ENCODE measurements at places on chromosomes 6 and 20. TPM values are rescaled to one million over a fixed set of nuclear protein-coding genes. Genes with fewer than 3 reads are reported as not detected.
A peak's percentile ranks its signal among the peaks of the same experiment; 100 is the strongest.

- no peaks in the 10 kb centered on the region for H3K36me3 ChIP-seq
- H3K4me3 ChIP-seq, result no peak overlapping the region
- no peak overlapping the region for H3K27ac ChIP-seq
- no peaks in the 10 kb centered on the region for H3K4me1 ChIP-seq
These were observed 174.7 kb downstream of the BMP7 start for GRCh38 chr20:57091748-57092111.

GRCh38 chr20:57612916-57613315 is 7.3 kb downstream of the ZBP1 start:
- no peak overlapping the region for H3K4me3 ChIP-seq
- H3K36me3 ChIP-seq, result no peaks in the 10 kb centered on the region
- H3K27me3 ChIP-seq, result no peaks in the 10 kb centered on the region
- no peak for DNase-seq

- no peaks in the 10 kb centered on the region for H3K36me3 ChIP-seq
- no peaks in the 10 kb centered on the region for H3K4me1 ChIP-seq
- H3K27ac ChIP-seq, result no peak overlapping the region
- H3K27me3 ChIP-seq, result no peaks in the 10 kb centered on the region
These were observed 627.9 kb downstream of the PRKN start for GRCh38 chr6:162099685-162100084.

GRCh38 chr6:150410906-150411305 is 42.1 kb downstream of the IYD start:
- H3K4me3 ChIP-seq, result no peak overlapping the region
- H3K27me3 ChIP-seq, result no peaks in the 10 kb centered on the region
- no peak overlapping the region for H3K27ac ChIP-seq
- peaks cover 9% of the 10 kb centered on the region for H3K4me1 ChIP-seq

DNA sequence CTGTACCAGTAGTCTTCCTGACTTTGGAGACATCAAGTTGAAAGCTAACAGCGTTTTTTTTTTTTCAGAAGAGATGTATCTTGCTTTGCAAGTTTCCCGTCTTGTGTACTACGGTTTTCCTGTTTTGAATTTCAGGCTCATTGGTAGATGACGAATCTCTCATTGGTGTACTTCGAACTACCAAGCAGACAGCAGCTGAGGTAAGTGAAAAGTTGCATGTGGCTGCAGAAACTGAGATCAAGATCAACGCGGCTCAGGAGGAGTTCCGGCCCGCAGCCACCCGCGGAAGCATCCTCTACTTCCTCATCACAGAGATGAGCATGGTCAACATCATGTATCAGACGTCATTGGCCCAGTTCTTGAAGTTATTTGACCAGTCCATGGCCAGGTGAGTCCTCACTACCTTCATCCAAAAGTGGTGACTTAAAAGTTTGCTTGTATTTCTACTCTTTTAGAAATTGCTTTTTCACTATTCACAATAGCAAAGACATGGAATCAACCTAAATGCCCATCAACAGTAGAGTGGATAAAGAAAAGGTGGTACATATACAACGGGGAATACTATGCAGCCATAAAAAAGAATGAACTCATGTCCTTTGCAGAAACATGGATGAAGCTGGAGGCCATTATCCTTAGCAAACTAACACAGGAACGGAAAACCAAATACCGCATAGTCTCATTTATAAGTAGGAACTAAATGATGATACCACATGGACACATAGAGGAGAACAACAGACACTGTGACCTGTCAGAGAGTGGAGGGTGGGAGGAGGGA is 110.6 kb upstream of the GLP1R start:
- H3K27me3 ChIP-seq, result no peaks in the 10 kb centered on the region
- H3K4me3 ChIP-seq, result no peak overlapping the region
- no peaks in the 10 kb centered on the region for H3K36me3 ChIP-seq
- H3K4me1 ChIP-seq, result no peaks in the 10 kb centered on the region
- DNase-seq, result no peak
- no peak overlapping the region for H3K27ac ChIP-seq

DNA sequence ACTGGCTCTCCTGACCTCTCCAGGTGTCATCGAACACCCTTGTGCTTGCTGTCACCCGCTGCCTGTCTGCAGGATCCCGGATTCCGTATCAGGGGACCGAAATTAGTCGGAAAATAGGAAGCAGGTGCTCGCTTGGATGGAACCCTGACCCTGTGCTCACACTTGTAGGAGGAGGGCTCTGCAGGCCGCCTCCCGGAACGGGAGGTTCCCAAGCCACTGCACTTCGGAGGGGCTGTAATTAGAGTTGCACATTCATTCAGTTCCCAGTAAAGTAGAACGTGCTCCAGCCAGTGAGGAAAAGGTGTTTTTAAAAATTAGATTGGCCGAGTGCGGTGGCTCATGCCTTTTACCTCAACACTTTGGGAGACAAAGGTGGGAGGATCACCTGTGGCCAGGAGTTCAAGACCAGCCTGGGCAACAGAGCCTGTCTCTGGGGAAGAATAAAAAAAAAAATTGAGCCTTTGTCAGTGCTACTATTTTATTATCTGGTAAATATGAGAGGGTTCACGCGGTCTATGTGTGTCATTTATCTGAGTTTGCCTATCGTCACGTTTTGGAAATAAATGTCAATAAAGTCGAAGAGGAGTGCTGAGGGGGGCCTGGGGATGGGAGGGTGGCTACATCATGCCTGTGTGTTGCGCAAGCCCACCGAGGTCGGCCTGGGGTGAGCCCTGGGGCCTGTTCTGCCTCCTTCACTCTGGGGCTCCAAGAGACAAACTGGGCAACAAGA is 1.5 kb upstream of the GMEB2 start:
- no peak for DNase-seq
- H3K27ac ChIP-seq, result no peak overlapping the region
- peaks cover 16% of the 10 kb centered on the region for H3K4me1 ChIP-seq
- no peaks in the 10 kb centered on the region for H3K27me3 ChIP-seq

- no peak overlapping the region for H3K4me3 ChIP-seq
- H3K36me3 ChIP-seq, result no peaks in the 10 kb centered on the region
- no peak for DNase-seq
These were observed 197.0 kb downstream of the BMP7 start for GRCh38 chr20:57069442-57069841.

GRCh38 chr6:156842598-156843250 is 65.5 kb downstream of the ARID1B start:
- peak overlapping the region; percentile 8 for H3K27ac ChIP-seq
- H3K36me3 ChIP-seq, result no peaks in the 10 kb centered on the region
- H3K27me3 ChIP-seq, result no peaks in the 10 kb centered on the region
- no peak for DNase-seq

GRCh38 chr20:14715400-14715799 is 378.0 kb upstream of the FLRT3 start:
- no peaks in the 10 kb centered on the region for H3K27me3 ChIP-seq
- DNase-seq, result no peak
- H3K4me3 ChIP-seq, result no peak overlapping the region
- peaks cover 45% of the 10 kb centered on the region for H3K4me1 ChIP-seq
- no peak overlapping the region for H3K27ac ChIP-seq

GRCh38 chr6:102853249-102853955 is 1459.9 kb downstream of the GRIK2 start:
- H3K4me3 ChIP-seq, result no peak overlapping the region
- no peaks in the 10 kb centered on the region for H3K36me3 ChIP-seq
- no peaks in the 10 kb centered on the region for H3K27me3 ChIP-seq
- DNase-seq, result peak; percentile 23
- no peak overlapping the region for H3K27ac ChIP-seq
- peaks cover 4% of the 10 kb centered on the region for H3K4me1 ChIP-seq

- peaks cover 13% of the 10 kb centered on the region for H3K4me1 ChIP-seq
- H3K27ac ChIP-seq, result peak overlapping the region; percentile 96
- DNase-seq, result peak; percentile 58
- peak overlapping the region; percentile 78 for H3K4me3 ChIP-seq
These were observed 1.1 kb upstream of the BEND3 start for GRCh38 chr6:107116328-107116892.

GRCh38 chr20:1673424-1673823 is 15.8 kb upstream of the SIRPG start:
- no peaks in the 10 kb centered on the region for H3K4me1 ChIP-seq
- DNase-seq, result no peak
- no peaks in the 10 kb centered on the region for H3K36me3 ChIP-seq
- H3K4me3 ChIP-seq, result no peak overlapping the region
- no peak overlapping the region for H3K27ac ChIP-seq

- H3K4me3 ChIP-seq, result no peak overlapping the region
- no peak for DNase-seq
- H3K36me3 ChIP-seq, result no peaks in the 10 kb centered on the region
- H3K27me3 ChIP-seq, result no peaks in the 10 kb centered on the region
These were observed 127.2 kb downstream of the FOXO3 start for GRCh38 chr6:108687921-108688320.

- H3K27me3 ChIP-seq, result no peaks in the 10 kb centered on the region
- DNase-seq, result peak; percentile 76
- H3K4me1 ChIP-seq, result peaks cover 39% of the 10 kb centered on the region
- H3K27ac ChIP-seq, result peak overlapping the region; percentile 88
- no peak overlapping the region for H3K4me3 ChIP-seq
- no peaks in the 10 kb centered on the region for H3K36me3 ChIP-seq
These were observed 94.0 kb upstream of the HIVEP1 start for GRCh38 chr6:11917951-11918738.

DNA sequence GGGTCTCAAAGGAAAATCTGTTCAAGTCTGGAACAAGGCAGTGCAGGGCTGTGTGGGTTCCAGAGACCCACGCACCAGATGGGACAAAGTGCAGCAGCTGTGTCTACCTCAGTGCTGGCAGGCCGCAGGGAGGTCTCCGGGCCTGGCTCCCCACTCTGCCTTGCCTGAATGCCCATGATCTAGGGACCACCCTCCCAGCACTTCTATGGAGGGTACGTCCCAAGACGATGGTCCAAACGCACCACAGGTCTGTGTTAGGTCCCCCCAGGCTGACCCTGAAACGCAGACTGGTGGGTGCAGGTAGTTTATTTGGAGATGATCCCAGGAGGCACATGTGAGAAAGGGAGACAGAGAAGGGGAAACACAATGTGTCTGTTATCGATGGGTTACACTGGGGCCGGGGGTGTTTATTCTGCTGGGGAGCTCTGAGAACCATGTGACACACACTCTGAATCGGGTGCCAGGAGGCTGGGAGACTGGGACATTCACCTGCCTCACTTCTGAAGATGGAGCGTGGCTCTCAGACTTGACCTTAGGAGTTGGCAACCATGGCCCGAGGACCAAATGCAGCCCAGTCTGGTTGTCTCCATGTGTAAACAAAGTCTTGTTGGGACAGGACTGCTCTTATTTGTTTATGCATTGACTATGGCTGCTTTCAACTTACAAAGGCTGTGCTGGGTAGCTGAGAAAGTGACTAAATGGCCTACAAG is 21.7 kb downstream of the CST9L start:
- no peaks in the 10 kb centered on the region for H3K36me3 ChIP-seq
- no peak overlapping the region for H3K4me3 ChIP-seq
- H3K27ac ChIP-seq, result no peak overlapping the region

- H3K27me3 ChIP-seq, result no peaks in the 10 kb centered on the region
- no peaks in the 10 kb centered on the region for H3K36me3 ChIP-seq
- H3K4me3 ChIP-seq, result peak overlapping the region; percentile 59
- peak; percentile 57 for DNase-seq
These were observed 3.6 kb downstream of the SOX4 start for GRCh38 chr6:21596949-21597682.

DNA sequence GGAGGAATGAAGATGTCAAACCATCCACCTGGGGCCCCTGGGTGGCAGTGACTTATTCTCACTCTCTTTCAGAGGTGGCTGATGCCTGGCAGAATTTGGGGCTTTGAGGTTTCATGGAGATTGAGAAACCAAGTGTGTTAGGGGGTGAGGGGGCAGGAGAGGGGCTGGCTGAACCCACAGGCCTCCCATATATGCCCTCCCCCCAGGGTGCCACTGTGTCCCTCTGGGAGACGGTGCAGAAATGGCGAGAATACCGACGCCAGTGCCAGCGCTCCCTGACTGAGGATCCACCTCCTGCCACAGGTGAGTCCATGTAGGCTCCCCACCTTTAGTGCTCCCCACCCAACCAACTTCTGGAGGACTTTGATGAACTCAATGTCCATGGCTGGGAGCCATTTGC is 7.6 kb downstream of the GLP1R start:
- H3K27me3 ChIP-seq, result peaks cover 6% of the 10 kb centered on the region
- H3K4me1 ChIP-seq, result peaks cover 5% of the 10 kb centered on the region
- no peak overlapping the region for H3K4me3 ChIP-seq
- DNase-seq, result no peak
- H3K27ac ChIP-seq, result no peak overlapping the region
- no peaks in the 10 kb centered on the region for H3K36me3 ChIP-seq

- peak overlapping the region; percentile 56 for H3K4me3 ChIP-seq
- H3K27ac ChIP-seq, result peak overlapping the region; percentile 94
- H3K27me3 ChIP-seq, result no peaks in the 10 kb centered on the region
- no peaks in the 10 kb centered on the region for H3K36me3 ChIP-seq
- DNase-seq, result no peak
- peaks cover 7% of the 10 kb centered on the region for H3K4me1 ChIP-seq
These were observed 1.2 kb upstream of the ZSCAN31 start for GRCh38 chr6:28337121-28337520.

DNA sequence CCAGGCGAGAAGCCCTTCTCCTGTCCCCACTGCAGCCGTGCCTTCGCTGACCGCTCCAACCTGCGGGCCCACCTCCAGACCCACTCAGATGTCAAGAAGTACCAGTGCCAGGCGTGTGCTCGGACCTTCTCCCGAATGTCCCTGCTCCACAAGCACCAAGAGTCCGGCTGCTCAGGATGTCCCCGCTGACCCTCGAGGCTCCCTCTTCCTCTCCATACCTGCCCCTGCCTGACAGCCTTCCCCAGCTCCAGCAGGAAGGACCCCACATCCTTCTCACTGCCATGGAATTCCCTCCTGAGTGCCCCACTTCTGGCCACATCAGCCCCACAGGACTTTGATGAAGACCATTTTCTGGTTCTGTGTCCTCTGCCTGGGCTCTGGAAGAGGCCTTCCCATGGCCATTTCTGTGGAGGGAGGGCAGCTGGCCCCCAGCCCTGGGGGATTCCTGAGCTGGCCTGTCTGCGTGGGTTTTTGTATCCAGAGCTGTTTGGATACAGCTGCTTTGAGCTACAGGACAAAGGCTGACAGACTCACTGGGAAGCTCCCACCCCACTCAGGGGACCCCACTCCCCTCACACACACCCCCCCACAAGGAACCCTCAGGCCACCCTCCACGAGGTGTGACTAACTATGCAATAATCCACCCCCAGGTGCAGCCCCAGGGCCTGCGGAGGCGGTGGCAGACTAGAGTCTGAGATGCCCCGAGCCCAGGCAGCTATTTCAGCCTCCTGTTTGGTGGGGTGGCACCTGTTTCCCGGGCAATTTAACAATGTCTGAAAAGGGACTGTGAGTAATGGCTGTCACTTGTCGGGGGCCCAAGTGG is 5.3 kb downstream of the SNAI1 start:
- no peak overlapping the region for H3K4me3 ChIP-seq
- DNase-seq, result no peak
- no peaks in the 10 kb centered on the region for H3K36me3 ChIP-seq

GRCh38 chr6:129203190-129203900 is 320.4 kb downstream of the LAMA2 start:
- H3K36me3 ChIP-seq, result no peaks in the 10 kb centered on the region
- H3K27me3 ChIP-seq, result no peaks in the 10 kb centered on the region
- no peak for DNase-seq
- no peak overlapping the region for H3K4me3 ChIP-seq
- no peaks in the 10 kb centered on the region for H3K4me1 ChIP-seq

The DEFB132 gene
- not detected for total RNA-seq

The BPIFB1 gene
- total RNA-seq, result 0.10 TPM

The HCRTR2 gene
- total RNA-seq, result 0.16 TPM

The FHL5 gene
- total RNA-seq, result 0.12 TPM

All from hepatocyte (in vitro differentiated cells).